ENCODE measurements at places on chromosomes 2 and 18. TPM values are rescaled to one million over a fixed set of nuclear protein-coding genes. Genes with fewer than 3 reads are reported as not detected.

- no peak for DNase-seq
These were observed 4.6 kb downstream of the HOXD1 start for GRCh38 chr2:176193048-176193447.

Gene PPIL3
- total RNA-seq: 11.8 TPM

- no peak for DNase-seq
These were observed 284.8 kb downstream of the CELF4 start for GRCh38 chr18:37280701-37281393.

Gene ACMSD
- total RNA-seq: not detected

DNA sequence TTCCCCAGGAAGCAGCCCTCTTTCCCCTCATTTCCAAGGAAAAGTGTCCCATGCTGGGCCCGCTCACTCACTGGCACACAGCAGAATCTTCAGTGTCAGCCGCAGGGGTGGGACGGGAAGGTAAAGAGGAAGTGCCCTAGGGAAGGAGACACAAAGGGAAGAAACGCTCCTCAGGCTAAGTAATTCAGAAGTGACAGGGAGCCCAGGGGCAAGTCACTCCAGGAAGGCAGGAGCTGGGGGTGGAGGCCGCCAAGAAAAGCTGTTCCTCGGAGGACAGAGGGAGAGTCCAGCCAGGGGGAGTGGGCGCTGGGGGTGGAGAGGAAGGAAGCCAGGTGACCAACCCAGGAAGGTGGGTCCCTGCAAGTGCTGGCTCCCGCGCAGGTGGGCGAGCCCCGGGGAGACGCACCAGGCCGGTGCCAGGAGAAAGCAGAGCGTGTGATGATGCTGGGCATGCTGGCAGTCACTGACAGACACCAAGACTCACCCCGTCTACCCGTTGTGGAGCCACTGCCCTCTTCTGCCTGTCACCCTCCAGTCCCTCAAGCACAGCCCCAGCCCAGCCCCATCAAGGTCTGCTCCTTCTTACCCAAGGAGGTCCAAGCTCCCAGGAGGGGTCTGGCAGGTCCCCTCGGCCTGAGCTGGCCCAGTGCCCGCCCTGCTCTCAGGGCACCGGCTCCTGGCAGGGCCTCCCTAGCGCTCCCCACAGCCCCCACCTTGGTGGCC lies 21.7 kb downstream of the HDAC4 start:
- peak; percentile 58 for DNase-seq

DNA sequence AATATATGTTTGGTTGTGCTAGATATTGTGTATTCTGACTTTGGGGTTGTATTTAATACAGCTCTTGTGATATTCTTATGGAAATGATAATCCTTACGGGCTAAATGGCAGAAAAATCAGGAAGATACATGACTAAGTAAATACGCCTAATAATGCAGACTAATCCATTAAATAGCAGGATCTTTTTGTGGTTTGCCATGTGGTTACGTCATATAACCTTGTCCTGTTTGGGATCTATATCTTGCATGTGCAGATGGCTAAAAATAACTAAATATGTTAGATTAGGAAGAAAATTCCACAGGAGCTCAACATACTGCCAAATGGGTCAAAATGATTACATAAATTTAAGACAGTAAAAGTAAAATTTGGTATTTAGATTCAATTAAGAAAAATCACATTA lies 83.0 kb downstream of the NEB start:
- no peak for DNase-seq

DNA sequence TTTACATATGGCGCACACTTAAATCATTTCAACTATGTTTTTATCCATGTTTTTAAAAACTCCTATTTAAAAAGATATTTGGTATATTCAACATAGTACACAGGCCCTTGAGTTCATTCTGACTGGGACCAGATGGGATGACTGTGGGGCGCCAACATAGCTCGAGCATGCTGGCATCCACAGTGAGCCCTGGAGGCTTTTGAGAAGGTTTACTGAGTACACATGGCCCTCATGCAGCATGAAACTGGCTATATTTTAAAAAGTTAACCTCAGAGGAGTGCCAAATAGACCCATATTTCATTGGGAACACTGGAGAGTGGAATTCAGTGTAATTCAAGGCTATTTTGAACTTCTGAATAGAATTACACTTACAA lies 83.6 kb downstream of the CCDC85A start:
- no peak for DNase-seq

DNA sequence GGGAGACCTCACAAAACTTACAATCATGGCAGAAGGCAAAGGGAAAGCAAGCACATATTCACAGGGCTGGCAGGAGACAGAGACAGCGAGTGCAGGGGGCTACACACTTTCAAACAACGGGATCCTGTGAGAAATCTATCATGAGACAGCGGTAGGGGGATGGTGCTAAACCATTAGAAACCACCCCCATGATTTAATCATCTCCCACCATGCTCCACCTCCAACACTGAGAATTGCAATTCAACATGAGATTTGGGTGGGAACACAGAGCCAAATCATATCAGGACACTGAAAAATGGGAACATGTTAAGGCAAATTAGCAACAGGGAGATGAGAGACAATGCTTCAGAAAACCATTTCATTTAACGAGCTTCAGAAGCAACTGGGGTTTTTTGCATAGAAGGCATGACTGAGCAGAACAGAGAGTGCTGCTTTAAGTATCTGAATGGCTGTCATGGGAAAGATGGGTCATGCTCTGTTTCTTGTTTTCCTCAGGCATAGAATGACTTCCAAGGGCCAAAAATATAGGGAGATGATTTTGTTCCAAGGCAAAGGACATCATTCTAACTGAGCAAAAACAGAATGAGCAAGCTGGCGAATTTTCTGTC lies 100.8 kb upstream of the MAP2 start:
- no peak for DNase-seq
